Stimulated activated CD4-positive, alpha-beta T cell treated with anti-CD3 and anti-CD28 coated beads, Interleukin-15, amount 100 ng/mL, for 48 hours (primary cell): ENCODE measurements at places on chromosomes 5 and 9.

- DNase-seq, result no peak
These were observed 94.5 kb downstream of the TMC1 start for GRCh38 chr9:72615931-72616330.

DNA sequence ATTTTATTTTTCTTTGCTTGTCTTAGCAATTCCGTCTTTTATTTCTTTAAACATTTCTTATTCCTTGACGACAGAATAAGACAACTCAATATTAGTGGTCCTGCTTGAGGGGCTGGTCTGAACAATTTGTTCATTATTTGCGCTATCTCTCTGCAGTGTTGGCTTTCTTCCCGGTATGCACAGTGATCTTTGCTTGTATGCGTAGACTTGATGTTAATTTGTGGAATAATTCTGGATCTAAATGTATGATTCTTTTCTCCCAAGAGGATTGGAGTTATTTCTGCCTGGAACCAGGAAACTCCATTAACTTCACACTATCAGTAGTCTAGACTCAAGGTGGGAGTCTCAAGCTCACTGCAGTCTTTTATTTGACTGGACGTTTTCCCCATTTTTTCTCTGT, 80.4 kb downstream of the KDM4C start:
- no peak for DNase-seq

GRCh38 chr5:154386952-154387629, 58.7 kb upstream of the SAP30L start:
- no peak for DNase-seq

- DNase-seq, result no peak
These were observed 1565.5 kb upstream of the CDH9 start for GRCh38 chr5:28603869-28604268.

- no peak for DNase-seq
These were observed at the start of gene HRCT1 for GRCh38 chr9:35905912-35906679. Gene HRCT1 (plus strand): TSS chr9:35906202. CDS start chr9:35906288, 86 bp downstream.

DNA sequence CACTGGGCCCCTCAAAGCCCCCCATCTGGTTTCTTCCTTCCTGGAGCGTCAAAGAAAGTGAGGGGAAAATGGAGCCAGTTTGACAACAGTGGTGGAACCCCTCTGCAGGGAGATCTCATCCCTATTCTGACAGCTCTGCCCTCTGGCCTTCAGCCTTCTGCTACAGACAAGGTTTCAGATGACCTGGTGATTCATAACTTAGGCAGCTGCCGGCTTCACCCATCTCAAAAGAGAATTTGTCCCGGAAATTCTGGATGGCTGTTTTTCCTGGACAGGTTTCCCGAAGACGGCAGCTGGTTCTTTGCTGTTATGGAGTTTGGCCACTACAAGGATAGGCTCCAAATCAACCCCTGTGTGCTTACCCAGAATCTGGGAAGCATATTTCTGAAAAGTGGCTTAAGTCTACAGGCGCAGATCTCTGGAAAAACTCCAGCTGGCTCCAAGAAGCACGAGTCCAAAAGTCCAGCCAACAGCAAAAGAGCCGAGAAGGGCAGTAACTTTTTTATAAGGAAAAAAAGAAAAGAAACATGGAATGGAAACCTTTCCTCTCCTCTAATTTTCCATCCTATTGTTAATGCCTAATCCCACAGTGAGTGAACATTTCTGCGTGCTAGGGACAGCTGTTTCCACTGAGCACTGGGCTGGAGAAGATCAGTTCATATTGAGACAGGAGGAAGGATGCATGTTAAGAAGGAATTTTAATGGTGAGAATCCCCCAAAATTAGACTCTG, 54.5 kb downstream of the ZNF366 start:
- DNase-seq, result no peak

- no peak for DNase-seq
These were observed 7.3 kb upstream of the S1PR3 start for GRCh38 chr9:88983865-88984542.
